ENCODE measurements at places on chromosomes 4 and X.

DNA sequence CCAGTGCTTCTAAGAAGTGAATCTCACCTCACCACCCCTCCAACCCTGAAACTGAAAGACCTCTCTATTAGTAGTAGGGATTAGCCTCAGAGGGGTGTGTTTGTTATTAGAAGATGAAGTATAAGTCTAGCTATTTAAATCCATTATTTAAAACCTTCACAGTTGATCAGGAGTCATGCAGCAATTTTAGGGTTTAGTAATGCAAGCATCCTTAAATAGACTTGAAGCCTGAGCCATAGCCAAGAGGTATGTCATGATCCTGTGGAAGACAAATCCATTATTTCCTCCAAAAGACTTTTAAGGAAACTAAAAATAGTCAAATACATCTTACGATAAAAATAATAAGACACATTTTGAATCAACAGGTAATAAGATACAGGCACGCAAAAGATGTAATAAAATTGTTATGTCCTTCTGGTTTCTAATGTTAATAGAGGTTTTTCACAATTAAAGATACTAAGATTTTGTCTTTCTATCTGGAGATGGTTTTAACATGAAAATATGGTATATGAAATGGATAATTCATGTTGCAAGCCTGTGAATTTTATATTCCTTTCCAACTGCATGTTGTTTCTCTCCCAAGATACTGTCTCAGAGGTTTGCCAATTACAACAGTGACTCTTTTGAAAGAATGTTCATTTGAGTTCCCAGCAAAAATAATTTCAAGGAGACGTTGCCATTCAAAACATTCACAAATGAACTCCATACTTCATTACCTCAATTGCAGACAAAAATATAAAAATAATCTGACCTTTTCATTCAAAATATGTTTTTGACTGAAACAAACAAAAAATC is 68.0 kb downstream of the LUZP4 start:
- DNase-seq, result no peak

- DNase-seq, result no peak
Measured at GRCh38 chr4:81454948-81455347, 16.8 kb downstream of the RASGEF1B start.

DNA sequence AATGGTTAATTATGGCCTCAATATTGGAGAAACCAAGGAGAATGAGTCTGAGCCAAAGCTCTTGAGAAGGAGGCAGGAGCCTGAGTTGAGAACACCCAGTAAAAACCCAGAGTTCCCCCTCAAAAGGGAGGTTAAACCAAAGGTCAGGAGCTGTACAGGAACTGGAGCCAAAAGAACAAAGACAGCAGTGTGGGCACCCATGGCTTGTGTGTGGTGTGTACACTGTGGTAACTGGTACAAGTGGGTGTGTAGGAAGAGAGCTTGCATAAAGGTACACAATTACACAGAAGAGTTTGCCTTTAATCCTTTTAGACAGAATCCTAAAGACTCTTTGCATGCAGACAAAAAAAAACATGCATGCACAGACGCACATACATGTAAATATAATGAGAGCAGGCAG is 87.1 kb downstream of the IGSF1 start:
- no peak for DNase-seq

DNA sequence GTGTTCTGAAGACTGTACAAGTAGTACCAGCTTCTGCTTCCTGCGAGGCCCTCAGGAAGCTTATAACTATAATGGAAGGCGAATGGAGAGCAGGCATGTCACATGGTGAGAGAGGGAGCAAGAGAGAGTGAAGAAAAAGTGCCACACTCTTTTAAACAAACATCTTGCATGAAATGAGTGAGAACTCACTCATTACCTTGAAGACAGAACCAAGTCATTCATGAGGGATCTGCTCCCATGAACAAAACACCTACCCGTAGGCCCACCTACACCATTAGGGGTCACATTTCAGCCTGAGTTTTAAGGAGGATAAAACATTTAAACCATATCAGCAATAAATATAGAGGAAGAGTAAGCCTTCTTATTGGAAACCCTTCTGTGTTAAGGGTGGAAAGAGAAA is 19.4 kb downstream of the P2RY10 start:
- no peak for DNase-seq

DNA sequence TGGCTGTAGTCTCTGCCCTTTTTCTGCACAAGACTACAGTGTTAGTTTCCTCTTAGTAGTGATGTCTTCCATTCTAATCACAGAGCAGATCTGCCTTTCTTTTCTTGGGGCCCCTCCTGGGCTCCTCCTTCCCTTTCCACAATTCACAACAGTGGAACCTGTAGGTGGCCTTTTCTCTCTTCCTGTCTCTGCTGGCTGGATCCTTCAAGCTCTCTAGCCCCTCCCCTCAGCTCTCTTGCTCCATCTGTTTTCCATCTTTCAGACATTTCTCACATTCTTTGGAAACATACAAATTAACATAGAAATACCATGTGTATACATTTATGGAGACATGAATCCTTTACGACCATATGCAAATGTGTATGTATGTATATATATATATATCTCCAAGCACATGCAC is 304 bp upstream of the SPIN2A start:
- no peak for DNase-seq

- DNase-seq, result no peak
Measured at GRCh38 chrX:135086197-135086854, 34.0 kb downstream of the ETDB start.

- no peak for DNase-seq
Measured at GRCh38 chr4:52197306-52197705, 146.2 kb downstream of the SPATA18 start.

- no peak for DNase-seq
Measured at GRCh38 chr4:85994576-85994975, 365.3 kb downstream of the MAPK10 start.

DNA sequence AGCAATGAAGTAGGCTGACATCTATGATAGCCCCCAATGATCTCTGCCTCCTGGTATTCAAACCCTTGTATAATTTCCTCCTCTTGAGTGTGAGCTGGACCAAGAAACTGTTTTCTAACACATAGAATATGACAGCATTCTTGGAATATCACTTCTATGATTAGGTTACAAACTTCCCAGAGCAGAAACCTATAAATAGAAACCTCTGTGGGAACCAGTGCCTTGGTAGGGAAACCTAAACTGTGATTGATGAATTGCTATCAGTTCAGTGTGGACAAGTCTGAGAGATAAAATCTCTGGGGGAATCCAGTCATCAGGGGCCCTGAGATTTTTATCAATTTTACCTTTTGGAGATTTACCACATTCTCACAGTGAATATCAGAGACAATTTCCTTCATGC is 756.5 kb upstream of the AGA start:
- DNase-seq, result no peak

GRCh38 chrX:80879143-80879542 is 69.5 kb upstream of the BRWD3 start:
- DNase-seq, result no peak

- no peak for DNase-seq
Measured at GRCh38 chr4:107719207-107719921, 670 bp downstream of the PAPSS1 start.

DNA sequence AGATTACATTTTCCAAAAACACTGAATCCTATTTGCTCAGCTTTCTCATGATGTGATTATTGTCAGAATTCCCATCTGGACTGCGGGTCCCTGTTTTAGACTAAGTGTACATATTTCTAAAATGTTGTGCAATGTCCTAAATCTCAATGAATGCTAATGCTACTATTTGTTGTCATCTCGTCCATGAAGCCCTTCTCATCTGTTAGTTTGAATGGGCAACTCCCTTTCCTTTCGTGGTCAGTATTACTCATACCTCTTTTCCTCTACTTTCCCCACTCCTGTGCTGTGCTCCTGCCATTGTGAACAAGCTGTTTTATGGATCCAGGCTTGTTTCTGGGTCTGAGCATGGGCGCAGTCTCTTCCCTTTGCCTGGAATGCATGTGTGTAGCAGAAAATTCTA is 91.0 kb downstream of the MID1 start:
- no peak for DNase-seq

- no peak for DNase-seq
Measured at GRCh38 chr4:20565075-20565721, 135.1 kb upstream of the PACRGL start.

DNA sequence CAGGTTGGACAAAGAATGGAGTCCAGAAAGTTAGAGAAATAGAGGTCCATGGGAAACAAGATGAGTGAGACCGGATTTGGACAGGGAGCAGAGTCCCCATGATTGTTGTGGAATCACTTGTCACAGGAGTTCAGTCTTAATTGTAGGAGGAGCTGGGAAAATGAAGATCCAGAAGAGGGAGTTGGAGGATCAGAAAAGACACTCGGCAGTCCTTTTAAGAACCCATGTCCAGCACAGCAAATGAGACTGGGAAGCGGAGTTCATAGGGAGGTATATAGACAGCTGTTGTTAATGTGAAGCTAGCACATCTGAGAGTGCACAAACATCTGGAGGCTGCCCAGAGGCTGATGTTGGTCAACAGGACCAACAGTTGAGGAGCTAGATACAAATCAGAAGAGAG is 111.4 kb upstream of the RXFP1 start:
- DNase-seq, result no peak

DNA sequence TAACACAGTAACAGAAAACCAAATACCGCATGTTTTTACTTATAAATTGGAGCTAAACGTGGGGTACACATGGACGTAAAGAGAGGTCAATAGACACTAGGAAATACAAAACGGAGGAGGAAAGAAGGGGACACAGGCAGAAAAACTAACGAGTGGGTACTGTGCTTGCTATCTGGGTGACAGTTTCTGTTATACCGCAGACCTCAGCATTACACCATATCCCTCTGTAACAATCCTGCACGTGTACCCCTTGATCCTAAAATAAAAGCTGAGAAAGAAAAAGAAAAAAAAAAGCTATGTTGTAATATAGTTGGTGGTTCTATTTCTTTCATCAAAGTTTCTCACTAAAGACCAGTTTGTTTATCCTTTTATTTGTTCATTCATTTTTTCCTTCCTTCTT is 47.9 kb upstream of the UNC5C start:
- no peak for DNase-seq

DNA sequence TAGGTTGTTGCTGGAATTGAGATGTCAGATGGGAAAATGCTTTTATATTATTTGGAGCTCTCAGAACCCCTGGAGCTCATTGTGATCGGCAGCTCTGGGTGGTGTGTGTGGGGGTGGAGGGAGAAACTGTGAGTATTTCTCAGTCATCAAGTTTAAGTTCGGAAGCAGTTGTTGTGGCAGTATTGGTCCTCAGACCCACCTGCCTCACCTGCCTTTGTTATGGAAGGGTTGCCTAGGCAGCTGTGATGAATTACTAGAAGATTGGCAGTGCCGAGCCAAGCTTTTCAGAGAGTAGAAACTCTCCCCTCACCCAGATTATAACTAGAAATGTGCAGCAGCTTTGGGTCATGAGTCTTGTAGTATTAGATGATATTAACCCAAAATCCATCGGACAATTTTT is 9.5 kb downstream of the IGSF1 start:
- DNase-seq, result no peak

GRCh38 chr4:134747108-134747805 is 545.7 kb upstream of the PABPC4L start:
- DNase-seq, result no peak

- no peak for DNase-seq
Measured at GRCh38 chrX:15976396-15976795, 121.8 kb upstream of the AP1S2 start.

DNA sequence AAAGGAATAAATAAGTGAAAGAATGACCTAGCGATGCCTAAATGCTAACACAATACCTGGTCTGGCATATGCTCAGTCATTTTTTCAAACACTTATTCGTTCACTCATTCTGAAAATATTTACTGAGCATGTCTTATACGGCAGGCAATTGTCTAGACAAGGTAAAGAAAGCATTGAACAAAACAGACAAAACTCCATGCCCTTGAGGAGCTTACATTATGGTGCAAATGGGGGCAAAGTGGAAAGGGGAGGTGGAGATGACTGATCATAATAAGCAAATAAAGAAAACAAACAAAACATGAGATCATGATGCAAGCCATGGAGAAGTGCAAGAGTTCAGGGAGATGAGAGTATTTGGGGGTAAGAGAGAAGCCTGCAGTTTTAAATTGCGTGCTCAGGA is 334.6 kb upstream of the PPARGC1A start:
- DNase-seq, result no peak

DNA sequence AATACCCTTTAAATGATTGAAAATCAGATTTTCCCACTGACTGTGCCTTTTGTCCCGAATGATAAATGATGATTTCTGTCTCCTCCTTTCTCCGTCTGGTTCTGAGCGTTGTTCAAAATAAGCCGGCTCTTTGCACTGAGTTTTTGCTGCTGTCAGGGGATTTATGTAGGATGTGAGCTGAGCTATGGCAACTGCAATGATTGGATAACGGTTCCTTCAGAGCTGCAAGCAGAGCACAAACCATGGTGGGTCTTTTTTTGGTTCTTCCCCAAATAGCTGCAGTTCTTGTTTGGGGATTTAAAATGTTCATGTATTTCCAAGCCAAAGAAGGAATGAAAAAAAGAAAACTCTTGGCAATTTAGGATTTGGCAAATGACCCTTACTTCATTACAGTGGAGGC is 124.5 kb upstream of the CASK start:
- no peak for DNase-seq

DNA sequence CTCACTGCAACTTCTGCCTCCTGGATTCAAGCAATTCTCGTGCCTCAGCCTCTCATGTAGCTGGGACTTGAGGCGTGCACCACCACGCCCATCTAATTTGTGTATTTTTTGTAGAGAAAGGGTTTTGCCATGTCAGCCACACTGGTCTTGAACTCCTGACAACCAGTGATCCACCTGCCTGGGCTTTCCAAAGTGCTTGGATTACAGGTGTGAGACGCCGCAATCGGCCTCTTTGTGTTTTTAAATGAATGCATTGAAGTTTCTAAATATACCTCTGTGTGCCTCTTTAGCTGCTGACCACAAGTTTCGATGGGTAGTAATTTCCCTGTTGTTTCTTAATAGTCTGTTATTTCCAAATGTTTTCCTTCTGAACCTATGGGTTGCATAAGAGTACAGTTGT is 765.3 kb upstream of the GRIA3 start:
- DNase-seq, result no peak

GRCh38 chr4:72911316-72911715 is 158.2 kb downstream of the COX18 start:
- no peak for DNase-seq

GRCh38 chr4:157763490-157763889 is 409.3 kb downstream of the GASK1B start:
- no peak for DNase-seq

DNA sequence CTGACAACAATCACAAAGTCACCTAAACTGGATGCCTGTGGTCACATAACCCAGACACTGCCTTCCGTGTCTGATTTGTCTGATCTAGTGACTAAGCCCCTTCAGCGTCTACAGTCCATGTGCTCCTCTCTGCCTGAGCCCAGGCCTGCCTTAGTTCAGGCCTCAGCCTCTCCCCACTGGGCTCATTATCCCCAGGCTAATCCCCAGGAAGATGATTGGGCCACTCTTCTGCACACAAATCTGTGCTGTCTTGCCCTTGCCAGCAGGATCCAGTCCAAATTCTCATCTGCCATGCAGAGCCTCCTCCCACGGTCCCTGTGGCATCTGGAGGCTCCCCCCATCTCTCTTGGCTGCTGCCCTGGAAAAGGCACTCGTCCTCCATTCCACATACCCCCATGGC is 96.5 kb downstream of the SLC2A9 start:
- DNase-seq, result no peak

Measured in vagina (tissue), 2 donors.